ENCODE measurements at places on chromosomes 5 and 9.

GRCh38 chr9:79809316-79809876 is 237.6 kb downstream of the TLE4 start:
- DNase-seq = no peak

DNA sequence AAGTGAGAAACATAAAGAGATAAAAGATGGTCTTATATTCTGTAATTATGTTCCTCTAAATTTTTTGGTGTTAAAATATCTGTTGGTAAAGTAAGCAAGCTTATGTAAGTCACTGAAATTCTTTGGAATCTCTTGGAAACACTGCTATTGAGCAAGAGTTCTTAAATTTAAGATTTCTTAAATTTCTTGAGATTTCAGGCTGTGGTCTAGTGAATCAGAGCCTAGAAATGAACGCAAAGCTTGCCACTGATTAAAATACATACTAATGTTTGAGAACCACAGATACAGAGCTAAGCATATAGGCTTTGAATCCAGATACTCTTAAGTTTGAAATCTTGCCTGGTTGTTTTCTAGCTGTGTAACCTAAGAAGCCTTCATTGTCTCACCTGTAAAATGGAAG is 133.4 kb downstream of the TRPM3 start:
- DNase-seq = no peak

DNA sequence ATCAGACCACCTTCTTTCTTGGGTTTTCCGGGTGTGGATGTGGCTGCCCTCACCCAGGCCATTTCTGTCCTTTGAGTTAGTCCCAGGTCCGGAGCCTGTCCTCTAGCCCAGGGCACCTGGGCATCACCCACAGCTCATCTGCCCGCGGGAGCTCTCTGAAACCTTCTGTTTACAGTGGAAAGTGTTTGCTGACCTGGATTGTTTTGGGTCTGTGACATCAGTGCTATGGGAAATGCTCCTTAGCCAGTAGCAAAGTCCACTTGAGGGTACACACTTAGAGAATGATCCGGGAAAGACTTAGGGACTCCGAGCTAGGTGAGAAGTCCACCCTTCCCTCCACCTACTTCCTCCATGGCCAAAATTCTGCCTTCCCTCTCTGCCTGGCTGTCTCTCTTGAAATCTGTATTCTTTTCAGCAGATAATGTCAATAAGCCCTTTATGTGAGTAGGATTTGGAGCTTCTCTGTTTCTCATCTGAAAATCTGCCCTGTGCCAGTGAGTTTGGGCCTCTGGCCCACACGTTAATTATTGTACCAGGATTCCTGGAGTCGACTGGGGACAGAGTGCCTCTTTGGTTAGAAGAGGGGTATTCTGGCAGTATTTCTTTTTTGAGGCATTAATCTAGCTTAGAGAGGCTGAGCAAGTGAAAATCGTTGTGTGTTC is 19.9 kb downstream of the ABLIM3 start:
- DNase-seq = no peak

DNA sequence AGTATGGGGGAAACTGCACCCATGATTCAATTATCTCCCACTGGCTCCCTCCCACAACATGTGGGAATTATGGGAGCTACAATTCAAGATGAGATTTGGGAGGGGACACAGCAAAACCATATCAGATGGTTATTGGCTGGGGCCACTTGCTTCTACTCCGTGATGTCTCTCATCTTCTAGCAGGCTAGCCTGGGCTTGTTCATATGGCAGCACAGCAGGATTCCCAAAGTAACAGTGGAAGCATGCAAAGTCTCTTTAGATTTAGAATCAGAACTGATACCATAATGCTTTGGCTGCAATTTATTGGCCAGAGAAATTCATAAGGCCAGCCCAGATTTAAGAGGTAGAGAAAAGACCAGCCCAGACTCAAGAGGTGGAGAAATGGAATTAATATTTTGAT is 126.2 kb downstream of the PTTG1 start:
- DNase-seq = no peak

- no peak for DNase-seq
Observed at GRCh38 chr9:101477214-101477613, 41.6 kb upstream of the ALDOB start.

DNA sequence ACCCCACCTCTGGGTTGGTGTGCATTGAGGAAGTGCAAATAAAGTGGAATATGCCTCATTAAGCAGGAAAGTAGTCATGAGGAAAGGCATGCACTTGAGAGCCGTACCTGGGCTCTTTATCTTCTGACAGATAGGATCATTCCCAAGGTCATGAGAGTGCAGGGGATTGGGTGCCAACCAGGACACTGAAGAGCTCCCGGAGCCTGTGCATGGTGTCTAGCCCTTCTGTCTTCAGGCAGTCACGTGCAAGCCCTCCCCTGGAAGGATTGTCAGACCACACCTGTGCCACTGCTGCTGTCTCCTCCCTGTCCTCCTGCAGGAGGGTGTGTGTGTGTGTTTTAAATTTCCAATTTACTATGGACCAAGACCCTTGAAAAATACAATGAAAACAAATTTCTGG is 69.6 kb downstream of the PDE8B start:
- DNase-seq = no peak

DNA sequence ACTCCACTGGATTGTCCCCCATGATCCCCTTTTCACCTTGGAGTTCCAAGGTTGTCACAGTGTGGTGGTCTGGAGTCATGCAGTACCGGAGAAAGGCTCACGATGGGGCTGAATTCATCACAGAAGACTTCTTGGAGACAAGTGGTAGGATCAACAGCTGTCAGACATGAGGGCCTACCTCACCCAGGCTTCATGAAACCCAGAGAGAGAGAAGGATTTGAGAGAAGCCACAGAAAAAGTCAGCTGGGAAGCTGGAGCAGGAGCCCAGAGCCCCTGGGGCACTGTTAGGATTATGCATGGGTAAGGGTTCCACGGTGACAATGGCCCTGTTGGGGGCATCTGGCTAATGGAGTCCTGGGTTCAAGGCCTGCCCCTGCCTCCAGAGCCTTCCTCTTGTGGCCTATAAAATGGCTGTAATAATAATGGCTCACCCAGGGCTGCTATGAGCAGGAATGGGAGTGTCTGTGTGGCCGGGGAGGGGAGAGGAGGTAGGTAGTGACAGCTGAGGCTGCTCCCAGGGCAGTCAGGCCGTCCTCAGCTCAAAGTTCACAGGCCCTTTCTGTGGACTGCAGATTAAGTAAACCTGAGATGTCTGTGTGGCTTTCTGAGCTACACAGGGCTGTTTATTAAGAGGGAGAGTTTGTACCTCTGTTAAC is 910 bp downstream of the TRIM14 start:
- DNase-seq = no peak

DNA sequence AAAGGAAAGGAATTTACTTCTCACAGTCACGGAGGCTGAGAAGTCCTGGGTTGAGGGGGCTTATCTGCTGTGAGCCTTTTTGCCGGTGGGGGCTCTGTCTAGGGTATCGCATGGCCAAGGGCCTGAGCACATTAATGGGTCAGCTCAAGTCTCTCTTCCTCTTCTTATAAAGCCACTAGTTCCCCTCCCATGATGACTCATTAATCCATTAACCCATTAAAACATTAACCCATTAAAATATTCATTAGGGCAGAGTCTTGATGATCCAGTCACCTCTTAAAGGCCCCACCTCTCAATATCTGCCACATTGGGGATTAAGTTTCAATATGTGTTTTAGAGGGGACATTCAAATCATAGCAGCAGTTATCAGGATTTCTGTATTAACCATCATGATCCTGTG is 406.3 kb downstream of the SPOCK1 start:
- no peak for DNase-seq

GRCh38 chr5:178551059-178551458 is 39.1 kb downstream of the COL23A1 start:
- no peak for DNase-seq

Data from stimulated activated CD8-positive, alpha-beta memory T cell treated with anti-CD3 and anti-CD28 coated beads, Interleukin-2, amount 100 ng/mL, for 1 hour (primary cell).